HS-27A (cell line): ENCODE measurements at places on chromosomes 13 and 19.
A peak's percentile ranks its signal among the peaks of the same experiment; 100 is the strongest.

GRCh38 chr13:34066344-34066743 lies 248.4 kb downstream of the RFC3 start:
- DNase-seq = no peak

- no peak for DNase-seq
These were observed 72.0 kb downstream of the TSC22D1 start for GRCh38 chr13:44504116-44504515.

GRCh38 chr13:49220036-49220855 lies at the start of gene MLNR:
MLNR (plus strand) TSS chr13:49220338; CDS start chr13:49220338, 0 bp downstream.
- no peak for DNase-seq

DNA sequence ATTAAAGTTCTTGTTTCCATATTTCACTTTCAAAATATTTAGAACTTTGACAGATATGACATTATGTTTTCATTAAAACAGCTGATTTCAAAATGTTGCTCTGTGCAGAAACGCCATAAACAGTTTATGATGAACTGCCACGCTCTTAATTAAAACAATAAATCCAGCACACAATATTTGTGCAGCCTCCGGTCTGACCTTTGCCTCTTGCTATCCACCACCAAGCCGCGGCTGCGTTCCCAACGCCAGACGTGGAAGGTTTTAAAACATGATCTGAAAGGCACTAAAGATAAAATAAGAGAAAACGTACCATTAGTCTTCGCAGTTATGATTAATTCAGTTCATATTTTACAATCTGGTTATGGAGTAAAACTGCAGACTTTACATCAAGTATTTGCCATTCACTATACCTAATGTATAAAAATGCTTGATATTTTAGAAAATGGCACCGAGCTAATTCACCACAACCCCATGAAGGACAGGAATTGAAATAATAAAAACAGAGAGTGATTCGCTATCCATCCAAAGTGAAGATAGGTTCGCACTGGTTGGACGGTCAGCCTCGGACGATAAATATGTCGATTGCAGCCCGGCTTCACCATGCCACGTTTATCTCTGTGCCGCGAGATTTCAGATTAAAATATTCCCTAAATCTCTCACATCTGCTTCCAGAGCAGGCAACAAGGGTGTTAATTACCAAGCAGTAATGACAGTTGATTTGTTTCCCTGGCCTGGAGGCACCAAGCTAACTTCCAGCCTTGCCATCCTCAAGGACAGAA lies 103.3 kb upstream of the ZNF507 start:
- DNase-seq = no peak

DNA sequence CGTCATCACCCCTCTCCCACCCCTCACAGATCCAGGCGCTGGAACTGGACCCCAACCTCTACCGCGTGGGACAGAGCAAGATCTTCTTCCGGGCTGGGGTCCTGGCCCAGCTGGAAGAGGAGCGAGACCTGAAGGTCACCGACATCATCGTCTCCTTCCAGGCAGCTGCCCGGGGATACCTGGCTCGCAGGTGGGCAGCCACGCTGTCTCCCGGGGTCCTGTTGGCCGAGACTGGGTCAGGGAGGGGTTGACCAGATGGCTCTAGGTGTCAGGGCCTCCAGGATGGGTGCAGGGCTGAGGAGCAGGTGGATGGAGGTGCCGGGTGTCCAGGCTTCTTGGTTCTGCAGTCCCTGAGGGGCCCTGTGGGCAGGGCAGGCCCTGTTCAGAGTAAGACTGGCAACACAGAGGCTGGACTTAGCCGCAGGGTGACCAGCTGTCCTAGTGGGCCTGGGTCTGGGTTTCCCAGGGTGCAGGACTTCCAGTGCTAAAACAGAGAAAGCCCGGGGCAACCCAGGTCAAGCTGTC lies 58.1 kb downstream of the MYH14 start:
- DNase-seq = no peak

DNA sequence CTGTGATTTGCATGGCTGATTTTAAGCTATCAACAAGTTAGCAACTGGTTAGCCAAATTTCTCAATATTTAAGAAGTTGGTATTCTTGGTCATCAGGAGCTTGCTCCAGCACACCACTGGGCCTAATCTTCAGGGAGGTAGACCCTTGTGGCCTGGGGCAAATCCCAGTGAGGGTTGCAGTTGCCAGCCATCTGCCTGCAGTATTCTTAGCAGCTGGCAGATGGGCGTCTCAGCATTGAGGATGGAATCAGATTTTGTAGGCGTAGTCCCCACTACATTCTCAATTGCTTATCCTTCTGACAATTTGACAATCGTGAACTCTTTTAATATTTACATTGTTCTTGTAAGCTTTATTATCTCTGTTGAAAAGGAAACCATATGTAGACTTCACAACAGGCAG lies 1266.2 kb downstream of the SLITRK5 start:
- DNase-seq = no peak

GRCh38 chr19:1468821-1469254 lies 10.2 kb downstream of the C19orf25 start:
- no peak for DNase-seq

DNA sequence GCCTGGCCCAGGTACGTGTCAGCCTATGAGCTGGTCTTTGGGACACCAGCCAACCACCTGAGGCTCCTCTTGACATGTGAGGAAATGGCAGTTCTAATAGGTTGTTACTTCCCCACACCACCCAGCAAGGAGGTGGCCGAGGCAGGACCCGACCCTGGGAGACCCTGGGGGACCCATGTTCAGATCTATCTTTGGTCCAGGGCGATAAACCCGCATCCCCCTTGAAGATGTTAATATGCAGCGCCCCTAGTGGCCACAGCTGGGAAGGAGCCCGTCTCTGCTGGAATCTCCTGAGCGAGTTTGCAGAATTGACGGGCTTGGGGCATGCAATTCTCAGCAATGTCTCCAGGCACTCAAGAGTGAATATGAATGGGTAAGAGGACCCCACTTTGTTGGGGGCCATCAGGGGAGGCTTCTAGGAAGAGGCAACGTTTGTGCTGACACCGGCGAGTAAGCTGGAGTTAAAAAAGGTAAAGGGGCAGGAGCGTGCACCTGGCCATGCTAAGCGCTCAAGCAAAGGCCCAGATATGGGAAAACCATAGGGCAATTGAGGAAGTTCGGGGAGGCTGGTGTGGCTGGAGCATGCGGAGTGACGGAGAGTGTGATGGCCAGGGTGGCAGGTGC lies 1.5 kb upstream of the MYO1F start:
- peak; percentile 26 for DNase-seq

GRCh38 chr13:81986308-81986707 lies 1645.4 kb upstream of the SPRY2 start:
- no peak for DNase-seq

DNA sequence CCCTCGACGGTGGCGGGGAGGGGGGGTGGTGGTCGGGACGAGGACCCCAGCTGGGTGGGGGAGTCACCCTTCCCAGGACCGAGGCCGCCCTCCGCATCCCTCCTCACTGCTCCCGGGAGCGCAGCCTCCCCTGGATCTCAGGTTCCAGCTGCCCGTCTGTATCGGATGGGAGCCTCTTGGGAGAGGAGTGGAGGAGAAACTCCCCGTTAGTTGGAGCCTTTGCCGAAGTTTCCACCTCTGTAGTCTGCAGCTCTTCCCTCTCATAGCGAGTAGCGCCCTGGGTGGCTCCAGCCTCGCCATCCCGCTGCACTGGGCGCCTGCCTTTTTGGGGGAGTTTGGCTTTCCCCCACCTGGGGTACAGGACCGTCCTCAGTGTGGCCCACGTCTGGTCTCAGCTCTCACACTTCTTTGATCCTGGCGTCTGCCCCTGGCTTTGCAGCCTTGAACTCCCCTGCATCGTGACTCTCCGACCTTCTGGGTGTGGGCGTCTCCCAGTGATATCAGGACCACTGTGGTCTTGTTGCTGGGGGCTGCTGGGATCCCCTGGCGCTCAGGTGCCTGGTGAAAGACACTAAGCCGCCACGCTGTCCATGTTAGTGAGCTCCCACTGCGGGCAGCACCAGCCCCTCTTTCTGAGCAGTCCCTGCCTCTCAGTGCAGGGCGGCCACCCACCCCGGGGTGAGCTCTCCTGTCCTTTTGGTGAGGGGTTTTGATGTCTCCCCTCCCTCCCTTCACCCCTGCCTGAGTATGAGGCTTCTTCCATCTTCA lies 1.1 kb downstream of the CNOT3 start:
- DNase-seq = no peak

GRCh38 chr13:103692442-103692841 lies 626.2 kb upstream of the SLC10A2 start:
- DNase-seq = no peak

DNA sequence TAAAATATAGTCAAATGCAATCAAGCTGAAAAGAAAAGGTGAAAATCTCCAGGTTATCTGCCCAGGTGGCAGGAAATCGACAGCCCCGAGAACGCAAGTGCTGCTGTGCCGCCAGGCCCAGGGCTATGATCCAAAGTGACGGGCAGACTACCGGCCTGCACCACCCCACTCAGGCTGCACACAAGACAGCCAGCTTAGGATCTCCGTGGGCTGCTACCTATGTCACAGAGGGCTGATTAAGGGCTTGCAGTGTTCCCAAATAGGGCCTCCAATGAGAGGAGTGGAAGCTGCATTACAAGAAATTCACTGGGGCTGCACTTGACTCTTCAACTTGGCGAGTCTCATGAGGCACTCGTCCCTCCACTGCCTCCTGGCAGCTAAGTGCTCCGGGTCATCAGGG lies 121.8 kb downstream of the CRYL1 start:
- DNase-seq = no peak

DNA sequence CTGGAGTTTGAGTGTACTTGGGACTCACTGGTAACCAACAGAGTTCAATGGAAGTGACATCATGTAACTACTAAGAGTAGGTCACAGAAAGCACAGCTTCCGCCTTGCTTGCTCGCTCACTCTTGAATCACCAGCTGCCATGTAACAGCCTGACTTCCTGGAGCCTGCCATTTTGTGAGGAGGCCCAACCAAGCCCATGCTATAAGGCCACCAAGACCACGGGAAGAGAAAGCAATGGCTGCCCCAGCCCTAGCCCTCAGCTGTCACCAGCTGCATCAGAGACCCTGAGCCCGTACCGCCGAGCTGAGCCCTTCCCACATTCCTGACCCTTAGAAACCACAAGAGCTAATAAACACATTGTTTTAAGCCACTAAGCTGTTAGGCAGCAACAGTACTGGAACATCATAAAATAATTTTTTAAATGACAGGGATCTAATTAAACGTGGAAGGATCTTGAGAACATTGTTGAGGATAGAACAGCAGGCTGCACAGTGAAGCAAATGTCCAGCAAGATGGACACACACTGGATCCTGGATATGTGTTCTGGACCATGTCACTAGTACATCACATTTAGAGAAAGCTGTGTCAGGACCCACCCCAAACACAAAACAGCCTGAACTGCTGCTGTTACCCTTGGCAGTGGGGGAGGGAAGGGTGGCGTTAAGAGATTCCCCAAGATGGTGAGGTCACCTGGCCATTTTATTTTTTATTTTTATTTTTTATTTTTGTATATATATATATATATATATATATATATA lies 21.7 kb upstream of the LDLR start:
- no peak for DNase-seq

DNA sequence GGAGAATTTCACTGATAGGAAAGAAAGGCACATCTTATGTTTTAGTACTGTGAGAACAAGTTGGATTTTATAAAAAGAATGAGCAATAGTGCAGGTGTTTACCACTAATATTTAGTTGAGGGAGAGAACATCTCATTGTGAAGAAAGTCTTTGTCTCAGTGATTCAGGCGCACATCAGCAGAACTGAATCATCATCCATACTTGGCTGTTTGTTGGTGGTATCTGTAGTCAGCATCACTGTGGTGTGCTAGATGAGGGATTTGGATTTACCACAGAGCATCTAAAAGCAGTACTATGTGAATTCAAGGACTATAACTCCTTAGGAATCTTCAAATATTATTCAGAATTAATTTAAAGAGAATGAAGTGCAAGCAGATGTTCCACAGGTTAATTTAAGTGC lies 1380.5 kb upstream of the ATXN8OS start:
- no peak for DNase-seq

- DNase-seq = no peak
These were observed 4.6 kb downstream of the CAPN12 start for GRCh38 chr19:38739440-38740256.

GRCh38 chr13:50089633-50090032 lies 74.4 kb downstream of the KCNRG start:
- DNase-seq = no peak

- DNase-seq = no peak
These were observed 19.9 kb downstream of the LMTK3 start for GRCh38 chr19:48491793-48492123.

DNA sequence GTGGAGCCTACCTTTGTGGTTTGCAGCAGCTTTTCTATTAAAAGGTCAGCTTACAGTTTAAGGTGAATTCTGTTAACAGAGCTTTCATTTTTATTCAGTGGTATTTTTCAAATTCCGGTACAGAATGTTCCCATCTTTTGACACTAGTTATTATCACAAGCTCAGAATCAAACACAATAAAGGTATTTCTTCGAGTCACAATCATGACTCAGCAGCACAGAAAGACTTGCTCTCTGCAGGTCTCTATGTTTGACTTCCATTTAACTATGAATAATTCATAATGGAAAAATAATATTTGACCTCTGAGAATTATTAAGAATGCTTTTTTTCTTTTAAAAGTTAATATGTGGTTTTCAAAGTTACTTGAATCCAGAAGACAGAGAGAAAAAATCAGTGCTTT lies 28.2 kb downstream of the DACH1 start:
- no peak for DNase-seq

GRCh38 chr13:36789730-36790129 lies 29.3 kb upstream of the RFXAP start:
- no peak for DNase-seq

- no peak for DNase-seq
These were observed 3.4 kb downstream of the ZNF823 start for GRCh38 chr19:11735375-11735774.

GRCh38 chr19:35811317-35812219 lies 1.1 kb downstream of the PRODH2 start:
- no peak for DNase-seq

- no peak for DNase-seq
These were observed 39.2 kb downstream of the TNFRSF19 start for GRCh38 chr13:23609414-23609760.

DNA sequence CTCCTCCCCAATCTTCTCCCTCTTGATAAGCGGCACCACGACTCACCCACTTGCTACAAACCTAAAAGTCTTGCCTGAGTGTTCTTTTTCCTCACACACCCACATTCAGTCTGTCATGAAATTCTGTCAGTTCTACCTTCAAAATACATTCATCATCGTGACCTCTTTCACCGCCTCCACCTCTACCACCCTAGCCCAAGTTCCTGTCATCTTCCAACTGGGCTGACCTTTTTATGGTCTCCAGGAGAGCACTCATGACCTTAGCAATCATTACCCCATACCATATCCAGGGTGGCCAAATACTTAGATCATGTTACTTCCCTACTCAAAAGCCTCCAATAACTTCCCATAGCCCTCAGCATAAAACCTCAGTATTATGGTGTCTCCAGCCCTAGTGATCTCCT lies 110.4 kb upstream of the TSC22D1 start:
- no peak for DNase-seq
